ENCODE measurements at places on chromosomes 16 and 17.
A peak's percentile ranks its signal among the peaks of the same experiment; 100 is the strongest.

GRCh38 chr16:12295395-12295794, 318.9 kb downstream of the SNX29 start:
- no peak for DNase-seq

DNA sequence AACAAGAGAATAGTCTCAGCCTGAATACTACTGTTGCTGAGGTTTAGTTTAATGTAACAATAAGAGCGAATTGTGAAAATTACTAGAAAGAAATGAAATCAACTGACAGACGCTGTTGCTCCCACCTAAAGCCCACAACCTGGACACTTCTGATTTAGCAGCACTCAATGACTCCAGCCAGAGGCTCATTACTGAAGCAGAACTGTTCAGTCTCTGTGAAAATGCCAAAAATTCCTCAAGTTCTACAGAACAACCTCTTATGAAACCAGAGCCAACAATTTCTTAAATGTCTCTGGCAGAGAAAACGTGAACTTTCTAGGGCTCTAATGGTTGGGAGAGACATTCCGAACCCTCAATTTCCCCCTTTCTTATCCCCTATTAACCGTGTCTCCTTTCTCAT, 9.9 kb downstream of the PSME3IP1 start:
- DNase-seq, result no peak

GRCh38 chr17:79353548-79353947, 257.3 kb downstream of the RBFOX3 start:
- DNase-seq, result no peak

DNA sequence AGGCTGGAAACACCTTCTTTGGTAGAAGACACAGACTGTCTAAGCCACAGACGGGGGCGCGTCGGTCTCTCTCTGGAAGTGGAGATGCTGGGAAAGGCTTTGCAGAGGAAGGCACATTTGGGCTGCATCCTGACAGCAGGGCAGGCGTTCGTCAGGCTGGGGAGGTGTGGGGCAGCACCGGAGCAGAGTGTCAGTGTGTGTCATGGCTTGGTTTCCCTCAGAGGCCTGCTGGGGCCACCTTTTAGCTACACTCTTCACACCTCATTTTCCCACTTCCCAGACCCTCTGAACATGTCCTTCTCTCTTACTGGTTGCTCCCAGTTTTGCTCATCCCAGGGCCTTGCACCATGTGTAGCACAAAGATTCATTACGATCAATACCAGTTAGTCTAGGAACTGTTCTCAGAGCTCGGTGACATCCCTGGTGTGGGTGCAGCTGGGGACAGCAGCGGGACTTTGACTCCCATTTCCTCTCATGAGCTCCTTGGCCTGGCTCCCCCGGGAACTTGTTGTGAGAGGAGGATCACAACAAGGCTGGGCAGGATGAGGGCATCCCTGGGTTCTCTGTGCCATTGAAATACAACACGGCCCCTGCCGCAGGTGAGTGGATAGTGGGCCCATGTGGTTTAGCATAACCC, 33.1 kb downstream of the SMARCE1 start:
- no peak for DNase-seq

- no peak for DNase-seq
Observed at GRCh38 chr17:67717192-67717623, 528 bp upstream of the NOL11 start.

- no peak for DNase-seq
Observed at GRCh38 chr16:66740533-66740932, 10.9 kb downstream of the DYNC1LI2 start.

- DNase-seq, result no peak
Observed at GRCh38 chr17:47295037-47295873, 28.5 kb upstream of the EFCAB13 start.

DNA sequence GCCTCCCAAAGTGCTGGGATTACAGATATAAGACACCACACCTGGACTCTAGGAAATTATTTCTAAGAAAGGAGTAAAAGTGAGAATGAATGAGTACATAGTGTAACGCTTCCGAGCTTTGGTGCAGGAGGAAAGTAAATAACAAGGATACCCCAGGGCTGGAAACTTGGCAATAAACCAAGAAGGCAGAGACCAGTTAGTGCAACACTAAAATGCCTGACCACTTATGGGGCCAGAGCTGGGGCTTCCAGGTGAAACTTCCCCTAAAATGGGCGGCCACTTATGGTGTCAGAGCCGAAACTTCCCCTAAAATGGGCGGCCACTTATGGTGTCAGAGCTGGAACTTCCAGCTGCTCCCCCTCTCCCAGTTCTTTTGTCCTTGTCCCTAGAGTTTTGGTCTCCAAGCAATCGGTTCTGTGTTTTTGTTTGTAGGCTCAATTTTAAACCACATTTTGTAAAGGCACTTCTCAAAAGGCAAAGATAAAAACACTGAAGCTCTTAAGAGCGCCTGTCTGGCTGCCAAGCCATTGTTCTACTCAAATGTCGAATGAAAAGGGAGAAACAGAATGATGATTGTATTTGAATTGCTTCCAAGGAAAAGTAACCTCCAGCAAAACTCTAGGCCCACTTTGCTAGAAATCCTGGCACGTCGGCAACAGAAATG, 63.9 kb downstream of the NXN start:
- no peak for DNase-seq

DNA sequence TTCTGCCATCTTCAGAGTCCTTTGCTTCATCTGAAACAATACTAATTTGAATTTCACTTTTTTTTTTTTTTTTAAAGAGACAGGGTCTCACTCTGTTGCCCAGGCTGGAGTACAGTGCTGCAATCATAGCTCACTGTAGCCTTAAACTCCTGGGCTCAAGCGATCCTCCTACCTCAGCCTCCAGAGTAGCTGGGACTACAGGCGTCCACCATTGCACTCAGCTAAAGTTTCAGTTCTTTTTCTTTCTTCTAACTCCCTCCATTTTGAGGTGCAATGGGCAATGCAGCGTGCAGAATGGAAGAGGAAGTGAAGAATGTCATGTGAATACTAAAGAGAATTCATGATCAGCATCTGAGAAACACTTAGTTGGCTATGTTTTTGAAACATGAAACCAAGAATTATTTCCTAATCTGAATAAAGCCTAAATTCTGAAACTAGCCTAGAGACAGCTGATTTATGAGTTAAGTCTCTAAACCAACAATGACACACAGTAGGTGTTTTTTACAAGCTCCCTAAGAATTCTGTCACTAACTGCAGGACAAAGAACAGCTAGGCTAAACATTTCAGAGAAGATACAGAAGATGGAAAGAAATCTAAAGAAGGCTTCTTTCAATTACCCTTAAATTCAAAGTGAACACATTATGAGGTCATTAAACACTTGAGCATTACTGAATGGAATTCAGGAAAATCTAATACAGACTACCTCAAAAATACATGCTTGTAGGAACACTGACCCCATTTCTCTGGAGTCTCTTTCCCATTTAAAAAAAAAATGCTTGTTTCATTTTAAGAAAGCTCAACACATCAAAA, 21.0 kb downstream of the SNN start:
- DNase-seq, result no peak

DNA sequence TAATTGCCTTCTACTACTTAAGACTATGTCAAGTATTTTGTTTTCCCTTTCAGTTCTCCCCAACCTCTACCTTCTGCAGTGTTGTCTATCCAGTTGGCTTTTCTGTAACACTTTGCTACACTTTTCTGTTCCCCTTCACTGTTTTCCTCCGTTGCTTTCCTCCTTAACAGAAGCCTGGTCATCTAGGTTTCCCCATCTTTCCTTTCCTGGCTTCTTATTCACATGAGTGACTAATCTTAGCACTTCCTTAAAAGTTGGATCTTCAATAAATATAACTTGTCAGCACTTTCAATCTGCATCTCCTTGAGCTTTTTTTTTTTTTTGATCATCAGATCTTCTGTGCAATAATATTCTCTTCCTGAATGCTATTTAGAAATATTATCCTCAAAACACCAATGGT, 2.8 kb upstream of the SLFN11 start:
- no peak for DNase-seq

GRCh38 chr17:16443511-16444257, 28.3 kb downstream of the TRPV2 start:
- DNase-seq, result no peak

DNA sequence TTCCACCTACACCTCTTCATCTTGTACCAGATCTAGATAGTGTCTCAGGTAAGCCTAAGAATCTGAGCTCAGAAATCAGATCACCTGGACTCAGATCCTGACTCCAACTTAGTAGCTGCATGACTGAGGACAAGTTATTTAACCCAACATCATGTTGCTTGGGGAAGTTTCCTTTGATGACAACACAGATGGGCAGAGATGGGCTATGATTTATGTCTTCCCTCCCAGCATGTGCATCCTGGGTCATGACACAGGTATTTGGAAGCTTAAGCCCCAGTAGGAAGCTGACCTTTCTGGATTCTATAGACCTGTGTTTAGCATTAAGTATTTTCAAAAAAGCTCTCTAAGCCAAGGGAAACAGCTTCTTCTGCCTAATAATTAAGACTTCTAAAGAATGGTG, 12.4 kb upstream of the HEATR6 start:
- no peak for DNase-seq

DNA sequence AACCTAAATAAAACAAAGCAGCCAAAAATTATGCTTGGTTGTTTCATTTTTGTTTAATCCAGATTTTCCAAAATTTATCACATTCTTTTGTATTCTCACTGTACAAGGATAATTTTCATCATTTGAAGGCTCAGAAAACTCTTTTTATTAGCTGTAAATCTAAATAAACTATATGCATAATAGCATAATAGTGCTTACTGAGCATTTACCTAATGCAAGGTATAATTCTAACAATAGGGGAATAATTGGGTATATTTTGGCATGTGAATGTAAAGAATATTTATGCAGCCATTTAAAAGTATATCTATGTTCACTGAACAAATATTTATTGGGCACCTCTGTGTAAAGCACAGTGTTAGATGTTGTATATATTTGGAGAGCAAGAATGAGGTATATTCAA, 17.0 kb downstream of the PALB2 start:
- DNase-seq, result no peak

GRCh38 chr17:65301184-65301583, 164.0 kb downstream of the RGS9 start:
- no peak for DNase-seq

DNA sequence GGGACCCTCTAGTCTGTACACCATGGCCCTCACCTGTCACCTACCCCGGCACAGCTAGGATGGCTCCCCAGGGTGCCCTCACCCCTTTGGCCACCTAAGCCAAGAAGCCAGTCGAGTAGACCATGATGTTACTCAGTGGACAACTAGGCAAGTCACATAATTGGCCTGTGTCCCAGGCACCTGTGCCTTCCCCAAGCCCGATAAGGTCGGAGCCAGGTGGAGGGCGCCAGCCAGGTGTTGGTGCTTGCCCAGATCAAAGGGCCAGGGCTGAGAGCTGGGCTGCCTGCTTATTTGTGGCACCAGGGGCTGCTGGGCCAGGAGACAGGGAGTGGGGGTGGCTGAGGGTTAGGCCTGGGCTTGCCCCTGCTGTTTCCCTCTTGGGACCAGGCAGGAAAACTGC, 16.8 kb downstream of the SPNS2 start:
- no peak for DNase-seq

- no peak for DNase-seq
Observed at GRCh38 chr16:52819808-52820207, 232.9 kb downstream of the CHD9NB start.

GRCh38 chr17:70071127-70071526, 3.9 kb upstream of the KCNJ16 start:
- no peak for DNase-seq

GRCh38 chr17:55576996-55577586, 65.8 kb upstream of the SMIM36 start:
- DNase-seq, result peak; percentile 29

DNA sequence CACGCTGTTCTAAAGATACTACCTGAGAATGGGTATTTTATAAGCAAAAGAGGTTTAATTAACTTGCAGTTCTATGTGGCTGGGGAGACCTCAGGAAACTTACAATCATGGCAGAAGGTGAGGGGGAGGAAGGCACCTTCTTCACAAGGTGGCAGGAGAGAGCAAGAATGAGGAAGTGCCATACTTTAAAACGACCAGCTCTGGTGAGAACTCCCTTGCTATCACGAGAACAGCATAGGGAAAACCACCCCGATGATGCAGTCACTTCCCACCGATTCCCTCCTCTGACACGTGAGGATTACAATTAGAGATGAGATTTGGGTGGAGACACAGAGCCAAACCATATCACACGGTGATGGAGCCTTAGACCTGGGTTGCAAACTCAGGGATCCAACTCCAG, 317.5 kb upstream of the EEF2KMT start:
- no peak for DNase-seq

DNA sequence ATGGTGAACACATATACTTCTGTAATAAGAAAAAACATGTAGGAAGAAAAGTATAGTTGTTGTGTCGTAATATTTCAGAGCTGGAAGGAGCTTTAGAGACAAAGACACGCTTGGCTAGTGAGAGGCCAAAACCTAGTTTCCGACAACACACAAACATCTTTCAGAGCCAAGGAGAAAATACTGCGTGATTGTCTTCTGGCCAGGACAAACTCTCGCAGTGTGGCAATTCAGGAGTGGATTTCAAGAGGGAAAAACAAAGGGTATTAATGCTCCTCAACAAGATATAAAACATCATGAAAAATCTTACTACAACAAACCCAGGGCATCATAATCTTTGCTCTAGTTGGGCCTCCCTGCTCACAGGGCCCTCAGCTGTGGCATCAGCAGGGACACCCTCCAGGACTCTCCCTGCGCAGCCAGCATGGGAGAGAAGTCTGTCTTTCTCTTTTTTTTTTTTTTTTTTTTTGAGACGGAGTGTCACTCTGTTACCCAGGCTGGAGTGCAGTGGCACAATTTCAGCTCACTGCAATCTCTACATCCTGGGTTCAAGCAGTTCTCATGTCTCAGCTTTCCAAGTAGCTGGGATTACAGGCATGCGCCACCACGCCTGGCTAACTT, 66.4 kb downstream of the CYB5B start:
- no peak for DNase-seq

- no peak for DNase-seq
Observed at GRCh38 chr16:51967646-51968045, 579.3 kb downstream of the TOX3 start.

GRCh38 chr17:82384730-82385481, 13.3 kb downstream of the UTS2R start:
- DNase-seq, result no peak

DNA sequence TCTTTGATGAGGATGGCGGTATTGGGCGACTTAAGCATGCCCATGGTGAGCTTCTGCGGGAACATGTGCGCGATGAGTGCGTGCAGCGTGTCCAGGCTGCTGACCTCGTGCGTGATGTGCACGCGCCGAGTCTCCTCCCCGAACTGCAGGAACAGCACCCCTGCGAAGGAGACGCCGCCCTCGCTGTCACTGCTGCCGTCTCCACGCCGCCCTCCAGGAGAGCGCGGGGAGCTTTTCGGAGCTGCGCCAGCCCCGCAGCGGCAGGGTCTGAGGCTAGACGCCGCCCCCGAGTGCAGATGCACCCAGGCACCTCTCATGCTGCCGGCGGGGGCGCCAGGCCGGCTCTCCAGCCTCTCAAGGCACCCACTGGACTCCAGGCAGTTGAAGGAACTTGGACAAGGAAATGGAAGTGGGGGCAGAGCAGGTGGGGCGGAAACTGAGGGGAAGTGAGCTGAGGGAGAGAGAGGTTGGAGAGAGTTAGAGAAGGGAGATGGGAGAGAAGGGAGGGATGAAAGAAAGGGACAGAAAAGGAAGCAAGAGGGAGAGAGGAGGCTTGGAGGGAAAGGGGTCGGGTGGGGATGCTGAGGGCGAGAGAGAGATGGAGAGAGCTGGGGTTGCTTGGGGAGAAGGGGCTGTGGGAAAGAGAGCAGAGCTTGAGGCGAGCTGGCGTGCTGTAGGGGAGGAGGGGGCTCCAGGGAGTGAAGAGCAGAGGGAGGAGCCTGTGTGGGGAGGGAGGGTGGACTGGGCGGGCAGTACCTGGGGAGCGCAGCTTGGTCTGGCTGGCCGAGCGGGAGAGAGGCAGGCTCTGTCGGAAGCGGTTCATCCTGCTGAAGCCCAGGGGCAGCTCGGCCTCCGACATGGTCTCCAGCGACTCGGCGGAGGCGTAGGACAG, 42.1 kb downstream of the SRCIN1 start:
- DNase-seq, result no peak
